Neural progenitor cell (in vitro differentiated cells): ENCODE measurements at places on chromosomes 4 and X. TPM values are rescaled to one million over a fixed set of nuclear protein-coding genes. Genes with fewer than 3 reads are reported as not detected.

DNA sequence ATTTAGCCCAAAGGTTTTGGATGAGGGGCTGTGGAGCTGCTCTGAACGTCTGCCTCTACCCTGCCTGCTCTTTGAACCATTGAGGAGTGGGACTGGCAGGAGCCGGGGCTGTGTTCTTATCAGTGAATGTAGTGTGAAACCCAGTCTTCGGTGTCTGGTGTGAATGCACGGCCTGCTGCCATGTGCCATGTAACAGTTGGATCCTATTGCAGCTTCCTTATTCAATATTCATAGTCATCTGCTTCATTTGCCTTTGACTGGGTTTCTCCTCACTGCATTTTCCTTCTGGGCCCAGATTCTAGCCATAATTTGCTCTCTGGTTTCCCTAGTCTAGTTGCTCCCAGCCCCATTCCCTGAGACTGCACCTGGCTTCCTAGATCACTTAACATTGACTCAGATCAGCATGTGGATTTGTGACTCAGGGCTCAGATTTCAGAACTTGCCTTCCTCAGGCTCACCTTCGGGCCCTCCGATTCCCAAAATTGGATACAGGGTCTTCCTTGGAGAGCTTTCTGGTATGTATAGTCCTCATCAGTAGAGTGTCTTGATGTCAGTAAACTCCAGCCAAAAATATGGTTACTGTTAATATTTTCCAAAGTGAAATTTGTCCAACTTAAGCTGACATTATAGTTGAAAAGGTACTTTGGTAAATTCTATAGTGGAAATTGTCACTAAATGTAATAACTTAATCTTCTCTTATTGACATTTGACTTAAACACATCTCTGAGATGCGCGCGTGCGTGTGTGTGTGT lies 94.0 kb upstream of the DDIT4L start:
- DNase-seq = no peak

- peak; percentile 93 for DNase-seq
Observed at GRCh38 chr4:82798168-82799005, at the start of gene SCD5. SCD5 (minus strand) TSS chr4:82798796; CDS start chr4:82798537, 259 bp downstream.

GRCh38 chr4:175407926-175408325 lies 404.1 kb downstream of the GPM6A start:
- no peak for DNase-seq

The STOX2 gene
- total RNA-seq = 11.6 and 13.3 TPM in 2 replicates

DNA sequence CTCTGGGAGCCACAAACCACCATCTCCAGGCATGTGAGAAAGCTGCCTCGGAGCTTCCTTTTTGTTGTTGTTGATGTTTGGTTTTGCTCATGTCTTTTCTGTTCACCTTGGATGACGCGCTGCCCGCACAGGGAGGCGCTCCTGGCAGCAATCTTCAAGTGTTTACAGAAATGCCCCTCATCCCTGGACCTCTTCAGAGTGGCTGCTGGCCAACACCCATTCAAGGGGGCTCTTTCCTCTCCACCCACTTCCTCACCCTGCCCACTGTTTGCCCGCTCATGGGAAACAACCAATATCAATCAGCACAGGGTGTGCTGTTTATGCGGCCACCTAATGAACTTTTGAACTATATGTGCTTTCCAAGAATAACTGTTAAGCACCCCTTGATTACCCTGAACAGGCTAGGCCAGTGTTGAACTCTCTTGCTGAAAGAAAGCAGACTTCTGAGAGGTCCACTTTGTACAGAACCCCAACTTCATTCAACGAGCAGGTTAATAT lies 355.1 kb upstream of the CLNK start:
- DNase-seq = no peak

DNA sequence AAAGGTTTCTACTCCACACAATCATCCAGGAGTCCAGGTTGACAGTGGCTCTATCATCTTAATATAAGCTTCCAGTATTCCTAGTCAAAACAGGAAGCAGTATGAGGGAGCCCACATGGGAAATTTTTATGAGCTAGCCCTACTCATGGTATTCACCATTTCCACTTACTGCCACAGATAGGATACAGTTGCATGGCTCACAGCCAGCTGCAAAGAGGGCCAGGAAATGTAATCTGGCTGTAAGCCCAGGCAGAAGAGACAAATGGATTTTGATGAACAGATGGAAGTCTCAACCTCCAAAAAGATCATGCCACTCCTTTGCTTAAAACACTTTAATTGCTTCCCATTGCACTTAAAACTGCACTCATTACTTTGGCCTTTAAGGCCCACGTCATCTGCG lies 150.6 kb downstream of the ADAMTS3 start:
- DNase-seq = no peak

DNA sequence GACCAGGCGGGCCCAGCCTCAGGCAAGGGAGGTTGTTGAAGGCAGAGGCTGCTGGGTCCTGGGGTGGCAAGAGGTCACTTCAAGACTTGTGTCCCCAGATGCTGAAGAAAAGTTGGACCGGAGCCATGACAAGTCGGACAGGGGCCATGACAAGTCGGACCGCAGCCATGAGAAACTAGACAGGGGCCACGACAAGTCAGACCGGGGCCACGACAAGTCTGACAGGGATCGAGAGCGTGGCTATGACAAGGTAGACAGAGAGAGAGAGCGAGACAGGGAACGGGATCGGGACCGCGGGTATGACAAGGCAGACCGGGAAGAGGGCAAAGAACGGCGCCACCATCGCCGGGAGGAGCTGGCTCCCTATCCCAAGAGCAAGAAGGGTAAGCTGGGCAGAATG lies 4.4 kb downstream of the PQBP1 start:
- no peak for DNase-seq

- DNase-seq = no peak
Observed at GRCh38 chr4:100988876-100989275, 358.4 kb downstream of the PPP3CA start.

DNA sequence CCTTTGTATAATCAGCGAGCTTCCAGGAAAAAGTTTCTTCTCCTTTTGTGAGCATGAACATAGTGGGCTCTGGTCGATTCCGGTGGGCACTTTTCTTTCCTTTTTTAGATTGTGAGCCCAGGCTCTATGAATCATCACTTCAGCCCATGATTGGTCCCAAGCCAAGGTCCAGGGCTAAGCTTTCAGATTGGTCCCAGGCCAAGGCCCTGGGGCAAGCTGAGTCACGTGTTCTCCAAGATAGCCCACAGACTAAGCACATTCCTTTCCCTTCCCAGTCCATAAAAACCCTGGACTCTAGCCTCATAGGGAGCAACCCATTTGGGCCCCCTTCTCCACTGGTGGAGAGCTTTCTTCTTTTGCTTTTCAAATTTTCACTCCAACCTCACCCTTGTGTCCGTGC lies 430.5 kb downstream of the NAP1L3 start:
- no peak for DNase-seq

DNA sequence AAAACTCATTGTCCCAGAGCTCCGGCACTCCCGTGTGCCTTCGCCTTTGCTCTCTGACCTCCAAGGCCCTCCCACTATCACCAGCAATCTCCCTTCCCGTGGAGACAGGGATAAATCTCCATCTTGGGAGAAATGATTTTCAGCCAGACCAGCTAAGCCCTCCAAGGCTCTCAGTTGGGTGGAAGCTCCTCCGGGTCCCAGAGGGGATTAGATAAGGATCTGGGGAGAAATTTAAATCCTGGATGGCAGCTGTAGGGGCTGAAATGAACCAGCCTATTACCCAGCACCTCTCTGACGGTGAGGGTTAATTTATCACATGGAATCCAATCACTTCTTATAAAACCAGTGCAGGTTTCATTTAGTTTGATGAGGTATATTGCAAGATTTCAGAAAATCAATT lies 366.2 kb downstream of the FBXW7 start:
- DNase-seq = no peak

The CT45A3 gene
- not detected in 2 replicates for total RNA-seq

- DNase-seq = no peak
Observed at GRCh38 chr4:46817806-46818205, 91.2 kb downstream of the COX7B2 start.

DNA sequence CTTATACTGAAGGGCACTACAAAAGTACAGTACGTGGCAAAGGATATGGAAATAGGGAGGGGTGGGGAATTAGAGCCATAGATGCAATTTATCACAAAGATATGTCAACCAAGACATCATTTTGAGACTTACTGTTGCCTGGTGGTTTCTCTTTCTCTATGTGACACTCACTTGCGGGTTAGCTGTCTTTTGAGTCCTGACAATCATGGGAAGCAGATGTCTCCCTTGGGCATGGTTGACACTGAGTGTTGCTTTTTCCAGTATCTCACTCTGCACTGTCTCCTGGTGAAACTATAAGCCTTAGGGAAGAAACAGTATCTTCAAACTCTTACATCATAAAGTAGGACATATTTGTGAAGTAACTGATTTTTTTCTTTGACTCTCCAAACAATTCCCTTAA lies 383.5 kb upstream of the LCORL start:
- DNase-seq = no peak

DNA sequence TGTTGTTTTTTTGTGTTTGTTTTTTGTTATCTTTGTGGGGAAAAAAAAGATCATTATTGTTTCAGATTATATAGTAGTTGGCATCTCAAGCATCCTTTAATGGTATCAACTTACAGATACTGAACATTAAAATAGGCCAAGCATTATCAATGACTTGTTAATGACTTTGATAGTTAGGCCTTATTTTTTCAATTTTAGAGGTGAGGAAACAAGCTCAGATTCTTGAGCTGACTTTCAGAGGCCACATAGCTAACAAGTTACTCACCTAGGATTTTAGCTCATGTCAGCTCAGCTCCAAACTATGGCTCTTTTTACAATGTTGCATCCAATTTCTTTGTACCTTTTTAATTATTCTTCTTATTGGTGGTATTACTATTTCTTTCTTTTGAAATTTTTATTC lies 471 bp upstream of the PLAC8 start:
- no peak for DNase-seq

DNA sequence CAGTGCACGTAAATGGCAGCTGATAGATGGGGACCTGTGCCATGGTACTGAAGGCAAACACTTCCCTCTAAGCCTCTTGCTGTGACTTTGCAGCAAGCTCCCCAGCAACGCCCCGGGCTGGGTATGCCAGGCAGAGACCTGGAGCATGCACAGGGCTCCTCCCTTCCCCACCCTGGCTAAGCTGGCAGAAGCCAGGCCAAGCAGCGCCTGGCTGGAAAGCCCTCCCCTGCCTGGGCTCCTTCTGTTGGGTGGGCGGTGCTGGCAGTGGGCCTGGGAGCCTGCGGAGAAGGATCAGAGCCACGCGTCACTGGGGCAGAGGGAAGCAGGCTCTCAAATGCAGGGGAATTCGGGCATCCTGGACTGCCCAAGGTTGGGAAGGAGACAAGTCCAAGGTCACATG lies 3.6 kb downstream of the ATP2B3 start:
- no peak for DNase-seq

The TCEAL3 gene
- 12.0 and 12.3 TPM in 2 replicates for total RNA-seq

- no peak for DNase-seq
Observed at GRCh38 chrX:23372220-23372902, 37.7 kb downstream of the PTCHD1 start.

DNA sequence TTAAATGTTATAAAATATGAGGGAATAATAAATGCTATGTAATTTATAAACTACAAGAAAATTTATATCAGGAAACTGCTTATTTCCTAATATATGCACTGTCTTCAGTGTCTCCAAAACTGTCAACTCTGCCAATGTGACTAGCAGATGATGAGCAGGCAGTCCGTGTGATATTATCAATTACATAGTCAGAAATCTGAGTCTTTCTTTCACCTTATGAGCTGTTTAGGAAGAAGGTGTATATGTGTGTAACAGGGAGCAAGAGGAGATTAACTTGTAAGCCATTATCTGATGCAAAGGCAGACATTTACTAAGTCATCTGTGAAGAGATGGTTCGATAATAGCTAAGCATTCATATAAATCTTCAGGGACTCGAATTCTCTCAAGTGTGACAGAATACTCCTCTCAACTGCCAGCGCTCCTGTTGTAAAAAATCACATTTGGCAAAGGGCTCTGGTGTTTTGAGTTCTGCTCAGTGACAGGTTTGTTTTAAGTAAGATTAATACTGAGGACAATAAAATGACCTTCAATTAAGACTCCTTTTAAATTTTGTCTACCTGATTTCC lies 79.7 kb downstream of the SNCA start:
- no peak for DNase-seq

GRCh38 chr4:5955856-5956255 lies 62.4 kb downstream of the C4orf50 start:
- no peak for DNase-seq

DNA sequence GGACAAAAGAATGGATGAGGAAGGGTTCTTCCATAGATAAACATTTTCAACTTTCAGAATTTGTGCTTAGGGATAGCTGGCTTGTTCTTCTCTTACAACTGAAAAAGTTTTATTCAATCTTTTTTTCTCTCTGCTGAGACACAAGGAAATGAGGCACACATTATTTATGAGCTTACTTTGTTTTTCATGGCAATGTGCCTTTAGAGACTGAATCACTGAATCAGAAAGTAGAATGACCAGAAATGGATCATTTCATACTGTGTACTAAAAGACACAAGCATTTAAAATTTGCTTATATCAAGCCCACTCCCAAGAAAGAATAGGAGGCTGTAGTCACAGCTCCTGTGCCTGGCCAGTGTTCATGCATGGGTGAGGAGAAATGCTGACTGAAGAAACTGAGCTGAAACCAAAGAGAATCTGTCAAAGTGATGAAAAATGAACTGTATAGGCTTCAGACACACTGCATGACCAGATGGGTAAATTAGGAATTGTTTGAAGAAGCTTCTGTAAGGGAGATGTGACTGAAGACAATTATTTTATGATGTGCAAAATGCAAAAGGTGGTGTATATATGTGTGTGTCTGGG lies 413.8 kb downstream of the RAPGEF2 start:
- DNase-seq = no peak

- no peak for DNase-seq
Observed at GRCh38 chr4:76737180-76737579, 160.8 kb downstream of the SOWAHB start.

DNA sequence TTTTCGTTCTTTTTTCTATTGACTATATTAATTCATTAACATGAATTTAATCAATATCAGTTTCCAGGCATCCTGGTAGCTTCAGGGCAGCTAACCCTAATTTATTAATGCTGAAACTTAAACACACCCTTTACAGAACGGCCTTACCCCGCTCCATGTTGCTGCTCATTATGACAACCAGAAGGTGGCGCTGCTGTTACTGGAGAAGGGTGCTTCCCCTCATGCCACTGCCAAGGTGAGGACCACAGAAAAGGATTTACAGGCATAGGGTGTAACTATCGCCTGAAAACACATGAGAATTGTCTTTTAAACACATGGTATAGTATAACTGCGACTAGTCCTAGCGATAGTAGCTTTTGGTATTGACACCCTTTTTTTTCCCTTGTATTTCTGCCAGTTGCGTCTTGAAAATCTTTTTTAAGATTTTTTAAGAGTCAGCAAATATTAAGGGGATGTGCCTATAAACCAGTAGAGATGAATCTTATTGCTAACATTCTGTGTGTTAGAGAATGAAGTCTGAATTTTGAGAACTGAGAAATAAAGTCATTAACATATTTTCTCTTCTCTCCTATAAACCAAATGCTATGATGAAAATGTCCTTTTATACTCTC lies 229.0 kb downstream of the ANK2 start:
- DNase-seq = peak; percentile 85

- no peak for DNase-seq
Observed at GRCh38 chr4:82247629-82248028, 126.2 kb downstream of the HNRNPD start.

GRCh38 chr4:158035662-158036195 lies 137.1 kb downstream of the GASK1B start:
- DNase-seq = no peak

- DNase-seq = no peak
Observed at GRCh38 chr4:127006446-127006877, 626.3 kb upstream of the INTU start.

- no peak for DNase-seq
Observed at GRCh38 chr4:121016611-121017010, 55.7 kb downstream of the NDNF start.

GRCh38 chr4:107900067-107900466 lies 31.3 kb upstream of the CYP2U1 start:
- DNase-seq = no peak
